ENCODE measurements at places on chromosomes 12 and 14.

GRCh38 chr12:30970559-30971197, 44.1 kb downstream of the TSPAN11 start:
- no peak for DNase-seq

- no peak for DNase-seq
Measured at GRCh38 chr14:73740618-73741326, 26.6 kb upstream of the PNMA1 start.

DNA sequence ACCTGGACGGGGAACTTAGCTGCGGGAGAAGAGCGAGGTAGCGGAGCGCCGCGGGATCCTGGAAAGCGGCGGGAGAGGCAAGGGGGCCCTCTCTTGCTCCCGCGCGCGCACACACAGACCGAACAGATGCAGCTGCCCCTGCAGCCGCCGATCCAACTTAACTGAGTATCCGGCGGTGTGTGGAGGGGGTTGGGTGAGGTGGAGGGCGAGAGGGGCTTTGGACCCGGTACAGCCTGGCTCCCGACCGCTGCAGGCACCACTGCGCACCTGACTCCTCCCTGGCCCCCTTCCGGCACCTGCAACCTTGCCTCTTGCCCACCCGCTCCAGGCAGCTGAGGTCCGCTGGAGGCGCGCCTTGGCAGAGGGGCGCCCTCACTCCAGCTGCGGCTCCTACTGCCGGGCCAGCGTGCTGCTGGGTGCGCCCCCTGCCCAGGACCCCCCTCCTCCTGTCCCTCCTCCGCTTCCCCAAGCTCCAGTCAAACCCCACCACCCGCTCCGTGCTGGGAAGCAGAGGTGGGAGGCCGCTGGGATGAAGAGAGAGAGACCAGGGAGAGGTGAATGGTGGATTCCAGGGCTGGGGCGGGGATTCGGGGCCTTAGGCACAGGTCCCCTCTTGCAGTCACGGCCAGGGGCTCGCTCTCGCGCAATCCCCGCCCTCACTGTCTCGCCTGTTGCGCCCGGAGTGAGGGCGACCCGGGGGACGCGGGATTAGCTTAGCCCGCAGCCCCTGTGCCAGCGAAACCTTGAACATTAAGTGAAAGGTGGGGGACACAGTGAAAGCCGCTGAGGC, 2.6 kb downstream of the DIO3 start:
- no peak for DNase-seq

DNA sequence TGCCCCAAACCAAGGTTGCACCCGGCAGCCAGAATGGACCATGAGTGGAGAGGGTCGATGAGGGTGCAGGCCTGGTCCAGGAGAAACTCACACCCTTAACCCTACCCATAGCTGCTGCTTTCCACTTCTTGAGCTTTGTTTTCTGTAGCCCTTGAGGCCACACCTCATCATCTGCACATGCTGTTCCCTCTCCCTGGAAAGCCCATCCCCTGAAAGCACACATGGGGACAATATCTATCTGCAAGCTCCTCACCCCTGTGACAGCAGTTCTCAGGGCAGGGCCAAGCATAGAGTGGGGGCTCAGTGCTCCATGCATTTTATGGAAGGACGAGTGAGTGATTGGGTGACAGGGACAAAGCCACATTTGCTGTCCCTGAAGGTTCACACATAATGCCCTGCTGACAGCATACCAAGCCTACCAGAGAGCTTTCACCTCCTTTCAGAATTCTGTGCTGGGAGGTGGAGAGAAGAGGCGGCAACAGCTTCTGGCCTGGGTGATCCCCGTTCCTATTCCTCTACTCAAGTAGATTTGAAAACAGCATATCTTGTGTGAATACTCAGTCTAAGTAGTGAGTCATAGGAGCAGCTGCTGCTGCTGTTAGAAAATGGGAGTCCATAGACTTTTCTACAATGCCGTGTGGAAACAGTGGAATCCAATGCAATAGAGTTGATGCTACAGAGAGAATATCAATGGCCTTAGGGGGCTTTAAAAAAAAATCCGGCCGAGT, 44.6 kb downstream of the SRGAP1 start:
- no peak for DNase-seq

DNA sequence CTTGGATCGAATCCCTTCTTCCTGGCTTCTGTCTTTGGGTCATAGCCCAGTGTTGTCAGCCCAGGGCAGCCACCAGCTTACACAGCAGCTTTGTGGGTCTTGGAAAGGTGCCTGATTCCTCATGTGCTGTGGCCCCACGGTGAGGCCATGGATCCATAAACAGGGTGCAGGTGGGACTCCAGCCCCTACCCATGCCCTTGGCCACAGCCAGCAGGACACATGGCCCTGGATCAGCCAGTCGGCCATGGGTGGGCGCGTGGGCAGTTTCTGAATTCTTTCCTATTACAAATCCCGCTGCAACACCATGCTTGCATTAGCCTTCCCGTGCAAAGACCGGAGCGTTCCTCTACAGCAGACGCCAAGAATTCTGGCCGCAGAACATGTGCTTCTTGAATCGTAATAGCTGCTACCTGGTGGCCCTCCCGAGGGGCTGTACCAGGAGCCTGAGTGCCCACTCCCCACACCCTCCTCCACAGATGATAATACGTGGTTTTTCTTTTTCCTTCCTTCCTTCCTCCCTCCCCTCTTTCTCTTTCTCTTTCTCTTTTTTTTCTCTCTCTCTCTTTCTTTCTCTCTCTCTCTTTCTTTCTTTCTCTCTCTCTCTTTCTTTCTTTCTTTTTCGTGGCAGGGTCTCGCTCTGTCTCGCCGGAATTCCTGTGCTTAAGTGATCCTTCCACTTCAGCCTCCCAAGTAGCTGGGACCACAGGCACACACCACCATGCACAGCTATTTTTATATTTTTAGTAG, 2.9 kb upstream of the MMP17 start:
- no peak for DNase-seq

- DNase-seq, result no peak
Measured at GRCh38 chr14:29085546-29085945, 319.0 kb downstream of the FOXG1 start.

DNA sequence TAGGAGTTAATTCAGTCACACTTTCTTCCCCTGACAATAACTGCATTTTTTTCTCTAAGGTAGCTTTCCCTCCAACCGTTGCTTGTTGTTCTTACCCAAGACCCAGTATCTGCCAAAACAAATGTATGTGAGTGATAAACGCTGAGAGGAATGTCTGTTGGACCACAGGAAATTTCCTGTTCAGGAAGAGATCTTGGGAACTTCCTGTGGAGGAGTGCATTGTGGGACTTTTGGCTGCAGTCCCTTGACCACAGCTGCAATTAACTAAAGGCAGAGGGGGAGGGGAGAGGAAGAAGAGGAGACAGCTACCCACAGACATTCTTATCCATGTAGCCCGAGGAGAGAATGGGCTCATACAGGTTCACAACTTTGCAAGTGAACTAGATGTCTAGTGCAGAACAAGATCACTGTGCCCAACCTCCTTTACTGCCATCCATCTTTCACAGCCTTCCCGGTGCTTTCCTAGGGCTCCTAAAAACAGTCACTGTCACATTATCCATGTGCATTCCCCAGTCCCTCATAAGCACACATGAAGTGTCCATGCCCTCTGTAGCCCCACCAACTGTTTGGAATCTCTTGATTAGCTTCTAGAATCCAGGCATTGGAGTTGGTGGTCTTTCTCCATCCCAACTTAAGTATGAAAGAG, 149.5 kb downstream of the ETV6 start:
- DNase-seq, result no peak

DNA sequence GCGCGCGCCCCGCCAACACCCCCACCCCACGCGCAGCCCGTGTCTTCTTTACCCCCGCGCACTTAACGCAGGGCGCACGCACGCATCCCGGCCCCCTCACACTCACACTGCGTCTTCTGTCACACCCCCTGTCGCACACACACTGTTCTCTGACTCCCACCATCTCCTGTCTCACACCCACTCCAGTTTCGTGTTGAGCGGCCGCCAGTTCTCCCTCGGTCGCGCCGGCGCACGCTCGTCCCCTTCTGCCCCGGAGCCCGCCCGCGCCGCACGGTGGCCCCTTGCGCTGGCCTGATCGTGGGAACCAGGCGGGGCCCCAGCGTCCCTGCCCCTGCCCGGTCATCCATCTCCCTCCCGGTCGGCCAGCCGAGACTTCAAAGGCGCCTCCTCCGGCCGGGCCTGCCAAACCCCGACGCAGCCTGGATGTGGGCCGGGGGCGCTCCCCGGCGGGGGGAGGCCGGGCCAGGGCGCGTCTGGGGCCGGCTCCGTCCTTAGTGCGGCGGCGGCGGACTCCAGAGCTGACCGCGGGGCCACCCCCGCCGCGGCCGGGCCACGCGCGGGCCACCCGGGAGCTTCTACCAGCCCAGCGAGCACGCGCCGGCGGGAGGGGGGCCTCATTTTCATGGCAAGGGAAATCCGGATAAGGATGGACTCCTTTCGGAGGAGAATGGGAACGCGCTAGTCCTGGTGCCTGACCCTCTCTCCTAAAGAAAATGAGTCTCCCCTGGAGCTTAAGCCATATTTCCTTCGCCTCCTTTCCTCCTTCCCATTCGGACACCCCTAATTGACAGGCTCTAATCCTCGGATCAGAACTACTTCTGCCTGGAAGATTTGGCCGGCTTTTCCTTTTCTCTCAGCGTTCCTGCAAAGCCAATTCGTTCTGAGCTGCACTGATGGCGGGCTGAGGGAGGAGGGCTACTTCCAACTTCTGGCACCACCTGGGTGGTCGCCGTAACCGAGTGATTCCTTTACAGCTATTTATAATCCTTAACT, 82.0 kb upstream of the HMGA2 start:
- no peak for DNase-seq

DNA sequence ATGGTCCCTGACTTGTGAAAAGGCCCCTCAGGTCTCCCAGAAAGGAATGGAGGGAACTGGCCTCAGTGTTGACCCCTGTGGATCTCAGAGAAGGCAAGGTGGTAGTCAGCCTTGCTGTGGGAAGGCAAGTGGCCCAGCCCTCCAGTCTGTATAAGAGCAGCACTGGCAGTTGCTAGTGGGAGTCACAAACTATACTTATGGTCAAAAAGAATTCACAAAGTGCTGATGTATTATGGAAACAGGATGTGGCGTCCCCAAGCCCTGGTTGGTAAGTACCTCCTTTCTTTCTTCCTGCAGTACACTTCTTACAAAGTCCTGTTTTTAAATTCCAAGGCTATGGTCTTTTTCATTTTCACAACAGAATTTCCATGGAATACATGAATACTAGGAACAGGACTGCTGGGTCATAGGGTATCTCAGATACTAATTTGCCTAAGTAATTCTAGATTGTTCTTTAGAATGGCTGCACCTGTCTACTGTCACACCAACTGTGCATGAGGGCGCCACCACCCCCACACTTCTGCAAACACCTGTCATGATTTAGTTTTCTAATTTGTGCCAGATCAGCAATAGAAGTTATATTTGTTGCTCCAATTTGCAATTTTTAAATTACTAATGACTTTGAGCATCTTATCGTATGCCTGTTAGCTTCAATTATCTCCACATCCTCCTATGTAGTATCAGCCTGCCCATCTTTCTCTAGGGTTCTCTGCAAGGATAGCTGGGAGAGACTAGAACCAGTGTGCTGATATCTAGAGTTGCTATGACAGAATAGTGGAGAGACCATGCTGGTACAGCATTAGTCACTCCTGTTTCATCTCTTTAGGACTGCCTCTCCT, 40.7 kb upstream of the TMEM263 start:
- DNase-seq, result no peak

- DNase-seq, result no peak
Measured at GRCh38 chr12:111685322-111685810, 390 bp downstream of the BRAP start.

DNA sequence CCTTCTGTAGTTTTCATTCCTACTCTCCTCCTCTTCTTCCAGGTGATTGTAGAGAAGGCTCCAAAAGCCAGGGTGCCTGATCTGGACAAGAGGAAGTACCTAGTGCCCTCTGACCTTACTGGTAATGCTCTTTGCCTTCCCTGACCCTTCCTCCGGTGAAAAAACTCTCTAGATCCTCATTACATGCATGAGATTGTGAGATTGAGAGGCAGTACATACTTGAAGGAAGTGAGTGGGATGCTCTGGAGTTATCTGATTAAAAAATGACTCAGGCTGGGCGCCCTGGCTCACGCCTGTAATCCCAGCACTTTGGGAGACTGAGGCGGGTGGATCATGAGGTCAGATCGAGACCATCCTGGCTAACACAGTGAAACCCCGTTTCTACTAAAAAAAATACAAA, 5.3 kb downstream of the GABARAPL1 start:
- DNase-seq, result no peak

- DNase-seq, result no peak
Measured at GRCh38 chr14:92902191-92902590, 20.8 kb upstream of the CHGA start.

GRCh38 chr12:93916402-93916801, 232.0 kb upstream of the PLXNC1 start:
- DNase-seq, result no peak

DNA sequence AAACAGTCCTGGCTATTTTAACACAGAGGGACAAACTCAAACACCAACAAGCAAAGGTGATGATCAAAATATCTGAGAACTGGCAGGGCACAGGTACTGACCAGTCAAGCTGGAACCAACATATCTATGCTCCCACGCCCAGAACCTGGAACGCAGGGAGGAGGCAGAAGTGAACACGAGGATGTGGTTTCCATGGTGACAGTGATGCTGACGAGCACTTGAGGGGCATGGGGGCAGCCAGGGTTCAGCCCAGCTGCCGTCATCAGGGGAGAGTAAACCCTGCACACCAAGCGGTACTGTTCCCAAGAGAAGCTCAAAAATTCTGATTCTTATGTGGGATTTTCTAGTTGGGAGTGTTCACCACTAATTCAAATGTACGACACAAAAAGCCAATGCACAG, 113.6 kb upstream of the SFSWAP start:
- no peak for DNase-seq

DNA sequence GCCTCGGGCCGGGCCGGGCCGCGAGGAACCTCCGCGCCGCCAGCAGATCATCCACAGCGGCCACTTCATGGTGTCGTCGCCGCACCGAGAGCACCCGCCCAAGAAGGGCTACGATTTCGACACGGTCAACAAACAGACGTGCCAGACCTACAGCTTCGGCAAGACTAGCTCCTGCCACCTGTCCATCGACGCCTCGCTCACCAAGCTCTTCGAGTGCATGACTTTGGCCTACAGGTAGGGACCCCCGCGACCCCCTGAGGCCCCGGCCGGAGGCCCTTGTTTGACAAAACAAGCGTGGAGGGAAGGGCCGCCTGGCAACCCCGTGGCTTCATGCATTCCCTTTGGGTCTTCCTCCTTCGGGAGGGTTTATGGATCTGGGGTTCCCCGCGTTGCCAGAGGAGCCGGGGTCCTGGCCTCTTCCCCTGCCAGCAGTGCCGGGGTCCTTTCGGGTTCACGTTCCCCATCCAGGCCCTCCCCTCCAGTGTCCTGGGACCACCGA, 526 bp downstream of the MLXIP start:
- DNase-seq, result no peak

GRCh38 chr12:18135086-18135485, 45.1 kb upstream of the RERGL start:
- no peak for DNase-seq

GRCh38 chr14:71363946-71364925, 457.0 kb downstream of the PCNX1 start:
- DNase-seq, result no peak

GRCh38 chr12:40054555-40055227, 51.2 kb downstream of the SLC2A13 start:
- no peak for DNase-seq

- no peak for DNase-seq
Measured at GRCh38 chr12:109139360-109139759, 23.0 kb downstream of the ACACB start.

Data from stimulated activated CD8-positive, alpha-beta memory T cell treated with anti-CD3 and anti-CD28 coated beads, Interleukin-7, amount 100 ng/mL, for 1 hour (primary cell).